ENCODE measurements at places on chromosomes 1 and 21. TPM values are rescaled to one million over a fixed set of nuclear protein-coding genes. Genes with fewer than 3 reads are reported as not detected.

NPPB gene
- 0.22 TPM for polyA plus RNA-seq

CFAP74 gene
- polyA plus RNA-seq, result 0.18 TPM

NTPCR gene
- polyA plus RNA-seq, result 46.5 TPM

ERVH48-1 gene
- not detected for polyA plus RNA-seq

HSD11B1 gene
- 32.0 TPM for polyA plus RNA-seq

RHCE gene
- 0.62 TPM for polyA plus RNA-seq

CNR2 gene
- not detected for polyA plus RNA-seq

PAX7 gene
- not detected for polyA plus RNA-seq

CDK18 gene
- polyA plus RNA-seq, result 13.3 TPM

DENND2C gene
- polyA plus RNA-seq, result 2.9 TPM

PEX14 gene
- 3.3 TPM for polyA plus RNA-seq

EPS15 gene
- 38.7 TPM for polyA plus RNA-seq
